Eye (tissue), 1 donor: ENCODE measurements at places on chromosomes 13 and 19.
A peak's percentile ranks its signal among the peaks of the same experiment; 100 is the strongest.

- peak; percentile 80 for DNase-seq
Measured at GRCh38 chr19:4327252-4327876, 11.3 kb downstream of the STAP2 start.

- DNase-seq, result no peak
Measured at GRCh38 chr13:75612354-75612753, 23.8 kb upstream of the LMO7 start.

GRCh38 chr19:23716792-23717191, 29.8 kb upstream of the ZNF675 start:
- no peak for DNase-seq

GRCh38 chr13:25213715-25214114, 41.6 kb upstream of the AMER2 start:
- DNase-seq, result no peak

- no peak for DNase-seq
Measured at GRCh38 chr19:55247621-55248099, 11.2 kb downstream of the PPP6R1 start.

DNA sequence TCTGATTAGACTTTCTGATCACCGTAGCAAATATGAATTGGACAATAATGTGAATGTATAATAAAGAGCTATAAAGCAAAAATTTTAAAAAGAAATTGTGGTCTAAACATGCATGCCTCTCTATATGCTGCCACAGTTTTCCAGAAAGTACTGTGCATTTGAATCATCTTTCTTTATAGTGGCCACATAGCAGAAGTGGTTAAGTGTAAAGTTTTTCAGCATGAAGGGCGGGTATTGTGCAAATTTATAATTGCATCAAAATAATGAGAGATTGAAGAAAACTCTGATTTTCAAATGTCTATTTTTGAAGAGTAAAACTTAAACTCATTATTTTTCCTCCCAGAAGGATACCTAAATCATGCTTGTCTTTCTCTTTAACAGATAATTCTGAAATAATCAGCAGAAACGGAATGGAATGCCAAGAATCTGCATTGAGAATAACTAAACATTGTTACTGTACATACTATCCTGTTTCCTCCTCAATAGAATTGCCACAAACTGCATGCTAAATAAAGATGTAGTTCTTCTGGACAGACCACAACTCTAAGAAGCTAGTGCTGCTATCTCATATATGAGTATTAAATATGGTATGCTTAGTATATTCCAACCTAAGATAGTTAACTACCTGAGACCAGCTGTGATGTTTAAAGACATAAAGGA, 42.9 kb upstream of the RAP2A start:
- DNase-seq, result no peak
